Hippocampal formation (tissue), 2 donors: ENCODE measurements at places on chromosomes 1 and 21.
A peak's percentile ranks its signal among the peaks of the same experiment; 100 is the strongest.

- DNase-seq, result no peak
Measured at GRCh38 chr1:216005916-216006315, 417.3 kb downstream of the USH2A start.

- no peak for DNase-seq
Measured at GRCh38 chr1:189205863-189206262, 1271.8 kb downstream of the BRINP3 start.

- no peak for DNase-seq
Measured at GRCh38 chr1:53332833-53333232, 5.0 kb upstream of the LRP8 start.

- DNase-seq, result no peak
Measured at GRCh38 chr1:43269627-43270375, at the start of gene TMEM125. TMEM125 (plus strand) TSS chr1:43269983; CDS start chr1:43272723, 2,740 bp downstream.

- no peak for DNase-seq
Measured at GRCh38 chr21:19181604-19182140, 778.1 kb upstream of the TMPRSS15 start.

- no peak for DNase-seq
Measured at GRCh38 chr1:51564124-51564523, 45.1 kb upstream of the EPS15 start.

DNA sequence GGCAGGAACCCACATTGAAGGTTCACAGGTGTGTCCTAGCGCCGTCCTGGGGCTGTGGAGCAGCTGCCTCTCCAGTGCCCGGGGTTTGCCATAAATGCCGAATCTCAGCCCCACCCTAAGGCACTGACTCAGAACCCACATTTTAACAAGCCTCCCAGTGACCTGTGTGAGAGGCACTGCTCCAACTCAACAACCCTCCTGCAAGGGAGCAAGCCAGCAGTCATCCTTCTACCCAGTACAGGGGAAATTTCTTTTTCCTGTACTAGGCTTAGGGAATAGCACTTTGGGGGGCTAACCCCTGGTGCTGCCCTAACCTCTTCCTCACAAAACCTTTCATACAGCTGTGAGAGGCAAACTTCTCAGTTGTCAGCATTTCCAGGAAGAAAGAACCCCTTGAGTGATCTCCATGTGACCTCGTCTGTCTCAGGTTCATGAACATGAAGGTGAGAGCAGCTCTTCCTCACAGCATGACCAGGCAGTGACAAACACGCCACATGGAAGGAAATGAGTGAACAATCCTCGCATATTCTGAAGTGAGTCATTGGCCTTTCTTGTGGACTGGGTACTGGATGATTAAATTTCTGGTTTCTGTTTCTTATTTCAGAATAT lies 11.4 kb upstream of the BCAR3 start:
- no peak for DNase-seq

GRCh38 chr1:116289193-116289592 lies 83.9 kb upstream of the ATP1A1 start:
- no peak for DNase-seq

DNA sequence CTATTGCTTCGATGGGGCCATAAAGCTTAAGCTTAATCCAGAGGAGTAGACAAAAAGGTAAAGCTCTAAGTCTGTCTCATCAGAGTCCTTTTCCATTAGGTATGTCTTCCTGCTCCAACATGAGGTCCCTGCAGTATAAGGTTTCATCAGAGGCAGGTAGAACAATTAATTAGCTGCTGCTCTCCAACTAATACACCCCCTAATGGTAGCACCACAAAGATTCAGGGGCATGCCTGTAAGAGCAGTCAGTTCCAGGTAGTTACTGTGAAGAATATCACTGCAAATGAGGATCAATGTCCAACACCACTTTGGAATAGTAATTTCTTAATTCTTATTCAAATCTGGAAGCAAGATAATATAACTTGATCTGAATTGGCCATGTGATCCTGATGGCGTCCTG lies 160.3 kb upstream of the ESRRG start:
- DNase-seq, result no peak

DNA sequence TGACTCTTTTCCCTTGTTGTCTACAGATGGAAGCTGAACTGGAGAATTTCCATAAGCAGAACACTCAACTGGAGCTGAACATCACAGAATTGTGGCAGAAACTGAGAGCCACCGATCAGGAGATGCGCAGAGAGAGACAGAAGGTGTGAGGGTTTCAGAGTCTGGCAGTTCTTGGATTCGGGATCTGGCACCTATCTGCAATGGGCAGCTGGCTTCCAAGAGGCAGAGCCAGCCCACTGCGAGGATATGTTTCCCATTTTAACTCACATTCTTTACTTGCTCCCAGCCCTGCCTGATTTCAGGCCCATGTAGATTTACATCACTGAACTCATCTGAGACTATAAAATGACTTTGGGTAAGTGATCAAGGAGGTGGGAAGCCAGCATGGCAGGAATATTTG lies 37.3 kb upstream of the TMEM125 start:
- no peak for DNase-seq

DNA sequence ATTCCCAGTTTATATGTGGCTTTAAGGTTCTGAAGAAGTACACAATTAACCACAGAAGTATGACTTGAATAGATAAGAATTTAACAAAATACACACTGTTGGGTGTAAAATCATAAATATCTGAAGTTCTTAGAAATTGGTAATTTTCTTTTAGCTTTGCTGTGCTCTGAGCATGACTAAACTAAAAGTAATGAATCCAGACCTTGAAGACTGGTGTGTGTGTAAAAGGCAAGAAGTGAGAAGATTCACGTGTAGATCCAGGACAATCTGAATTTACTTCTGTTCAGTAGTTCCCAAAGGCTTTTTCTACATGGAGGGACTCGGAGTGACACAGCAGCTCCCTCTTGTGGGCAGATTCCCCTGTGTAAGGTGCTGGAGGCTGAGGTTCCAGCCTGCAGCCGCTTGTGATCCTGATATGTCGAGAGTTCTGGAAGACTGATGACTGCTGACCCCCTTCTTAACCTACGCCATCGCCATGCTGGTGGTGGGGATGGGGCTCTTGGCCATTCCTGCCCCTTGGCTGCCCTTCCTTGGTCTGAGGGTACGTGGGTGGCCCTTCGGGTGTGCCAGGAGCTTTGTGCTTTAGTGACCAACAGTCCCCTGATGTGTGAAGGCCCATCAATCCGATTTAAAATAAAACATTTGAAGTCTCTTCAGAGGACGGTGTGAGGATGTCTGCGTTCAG lies 62.7 kb downstream of the ADARB1 start:
- peak; percentile 70 for DNase-seq

DNA sequence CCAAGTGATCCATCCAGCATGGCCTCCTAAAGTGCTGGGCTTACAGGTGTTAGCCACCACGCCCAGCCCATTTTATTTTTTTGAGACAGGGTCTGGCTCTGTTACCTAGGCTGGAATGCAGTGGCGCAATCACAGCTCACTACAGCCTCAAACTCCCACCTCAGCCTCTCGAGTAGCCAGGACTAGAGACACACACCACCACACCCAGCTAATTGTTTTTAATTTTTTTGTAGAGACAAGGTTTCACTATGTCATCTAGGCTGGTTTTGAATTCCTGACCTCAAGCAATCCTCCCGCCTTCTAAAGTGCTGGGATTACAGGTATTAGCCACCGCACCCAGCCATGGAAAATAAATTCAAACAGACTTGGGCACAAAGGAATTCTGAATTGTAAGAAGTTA lies 31.9 kb downstream of the PUM1 start:
- no peak for DNase-seq

DNA sequence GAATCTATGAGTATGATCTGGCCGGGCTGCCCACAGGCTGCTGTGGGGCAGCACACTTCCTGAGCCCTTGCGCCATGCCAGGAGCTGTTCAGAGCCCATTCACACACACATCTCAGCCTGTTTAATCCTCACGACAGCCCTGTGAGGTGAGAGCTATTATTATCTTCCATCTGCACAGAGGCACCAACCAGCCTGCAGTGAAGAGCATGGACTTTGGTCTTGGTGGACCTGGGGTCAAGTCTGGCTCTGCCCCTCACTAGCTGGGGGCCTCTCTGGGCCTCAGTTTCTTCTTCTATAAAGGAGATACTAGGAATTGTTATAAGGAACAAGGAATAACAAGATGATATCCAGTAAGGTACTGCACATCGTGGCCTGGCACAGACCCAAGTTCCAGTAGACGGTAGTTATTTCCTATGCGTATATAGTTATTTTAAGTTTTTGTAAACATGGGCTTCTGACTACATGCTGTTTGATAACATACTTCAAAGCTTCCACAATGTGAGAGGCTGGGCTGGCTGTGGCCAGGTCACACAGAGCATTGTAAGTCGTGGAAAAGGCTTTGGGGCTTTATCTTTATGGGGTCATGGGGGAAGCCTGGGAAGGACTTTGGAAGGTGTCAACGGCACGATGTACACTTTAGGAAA lies 3.4 kb upstream of the PADI2 start:
- no peak for DNase-seq

- DNase-seq, result no peak
Measured at GRCh38 chr1:200561856-200562214, 58.7 kb downstream of the KIF14 start.

- DNase-seq, result no peak
Measured at GRCh38 chr1:193806079-193807048, 620.0 kb upstream of the B3GALT2 start.

GRCh38 chr1:151292207-151293030 lies 10.3 kb downstream of the ZNF687 start:
- DNase-seq, result no peak

DNA sequence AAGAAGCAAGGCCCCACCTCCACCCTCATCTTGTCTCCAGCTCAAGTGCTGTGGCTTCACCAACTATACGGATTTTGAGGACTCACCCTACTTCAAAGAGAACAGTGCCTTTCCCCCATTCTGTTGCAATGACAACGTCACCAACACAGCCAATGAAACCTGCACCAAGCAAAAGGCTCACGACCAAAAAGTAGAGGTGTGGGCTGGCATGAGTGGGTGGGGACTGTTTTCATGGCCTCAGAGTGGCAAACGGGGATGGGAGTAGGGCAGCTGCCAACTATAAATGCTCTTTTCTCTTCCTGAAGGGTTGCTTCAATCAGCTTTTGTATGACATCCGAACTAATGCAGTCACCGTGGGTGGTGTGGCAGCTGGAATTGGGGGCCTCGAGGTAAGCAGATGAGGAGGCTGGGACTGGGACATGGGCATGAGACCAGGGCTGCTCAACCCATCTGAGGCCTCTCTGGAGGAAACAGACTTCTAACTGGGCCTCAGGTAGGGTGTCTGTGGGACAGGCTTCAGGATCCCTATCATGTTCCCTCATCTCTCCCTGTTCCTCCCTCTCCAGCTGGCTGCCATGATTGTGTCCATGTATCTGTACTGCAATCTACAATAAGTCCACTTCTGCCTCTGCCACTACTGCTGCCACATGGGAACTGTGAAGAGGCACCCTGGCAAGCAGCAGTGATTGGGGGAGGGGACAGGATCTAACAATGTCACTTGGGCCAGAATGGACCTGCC lies 8.8 kb upstream of the P3R3URF start:
- no peak for DNase-seq

GRCh38 chr1:91594383-91595055 lies 93.9 kb downstream of the CDC7 start:
- no peak for DNase-seq

GRCh38 chr1:30169269-30169668 lies 554.1 kb downstream of the MATN1 start:
- DNase-seq, result no peak

DNA sequence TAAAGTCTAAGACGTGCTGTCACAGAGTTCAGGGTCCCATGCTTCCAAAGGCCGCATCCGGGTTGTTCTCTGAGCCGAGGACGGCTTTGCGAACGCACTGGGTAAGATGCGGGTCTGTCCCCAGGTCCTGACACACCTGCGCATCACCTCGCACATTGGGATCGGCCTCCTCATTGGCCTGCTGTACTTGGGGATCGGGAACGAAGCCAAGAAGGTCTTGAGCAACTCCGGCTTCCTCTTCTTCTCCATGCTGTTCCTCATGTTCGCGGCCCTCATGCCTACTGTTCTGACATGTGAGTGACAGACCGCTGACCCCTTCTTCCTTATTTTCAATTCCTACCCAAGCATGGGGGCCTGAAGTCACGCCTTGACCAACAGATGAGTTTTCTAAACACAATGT lies 25.3 kb downstream of the TFF3 start:
- DNase-seq, result no peak

DNA sequence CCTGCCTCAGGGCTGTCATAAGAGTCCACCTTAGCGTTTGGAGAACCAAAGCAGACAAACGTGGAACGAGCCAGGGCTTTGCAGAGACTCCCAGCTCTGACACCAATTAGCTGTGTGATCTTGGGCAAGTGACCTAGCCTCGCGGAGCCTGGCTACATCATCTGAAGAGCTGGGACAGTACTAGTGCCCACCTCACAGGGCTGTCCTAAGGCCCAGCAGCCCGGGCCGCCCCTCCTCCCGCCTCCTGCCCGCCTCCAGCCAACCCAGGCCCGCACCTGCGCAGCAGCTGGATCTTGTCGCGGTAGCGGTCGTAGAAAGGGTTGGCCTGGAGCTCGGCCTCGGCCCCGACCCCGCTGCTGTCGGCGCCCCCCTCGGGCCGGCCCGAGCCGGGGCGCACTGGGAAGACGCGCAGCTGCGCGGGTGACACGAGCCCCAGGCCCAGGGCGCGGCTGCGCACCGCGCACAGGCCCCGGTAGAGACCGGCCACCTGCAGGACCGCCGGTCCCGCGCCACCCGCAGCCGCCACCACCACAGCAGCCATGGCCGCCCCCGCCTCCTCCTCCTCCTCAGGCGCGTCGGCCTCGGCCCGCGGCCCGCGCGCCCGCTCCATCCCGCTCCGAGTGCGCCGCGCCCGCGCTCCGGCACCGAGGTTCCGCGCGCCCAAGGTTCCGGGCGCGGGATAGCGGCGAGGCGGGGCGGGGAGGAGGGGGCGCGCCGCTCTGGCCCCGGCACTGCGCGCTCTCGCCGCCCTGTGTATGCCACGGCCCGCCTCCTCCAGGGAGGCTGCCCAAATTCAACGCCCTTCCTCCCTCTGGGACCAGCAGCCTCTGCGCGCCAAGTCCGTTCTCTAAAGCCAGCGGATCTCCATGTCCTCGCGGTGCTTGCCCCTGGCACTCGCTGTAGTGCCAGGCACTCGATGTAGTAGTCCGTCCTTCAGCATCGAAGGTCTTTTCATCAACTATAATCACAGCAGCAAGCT lies at the start of gene ATPAF1:
Gene ATPAF1, minus strand, starts transcription at position 583 of the 979 bp plus-strand sequence. Its CDS starts 42 bp downstream, at position 541.
- DNase-seq, result peak; percentile 75

DNA sequence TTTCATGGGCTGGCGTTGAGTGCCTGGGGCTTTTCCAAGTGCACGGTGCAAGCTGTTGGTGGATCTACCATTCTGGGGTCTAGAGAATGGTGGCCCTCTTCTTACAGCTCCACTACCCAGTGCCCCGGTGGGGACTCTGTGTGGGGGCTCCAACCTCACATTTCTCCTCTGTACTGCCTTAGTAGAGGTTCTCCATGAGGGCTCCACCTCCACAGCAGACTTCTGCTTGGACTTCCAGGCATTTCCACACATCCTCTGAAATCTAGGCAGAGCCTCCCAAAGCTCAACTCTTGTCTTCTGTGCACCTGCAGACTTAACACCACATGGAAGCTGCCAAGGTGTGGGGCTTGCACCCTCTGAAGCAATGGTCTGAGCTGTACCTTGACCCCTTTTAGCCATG lies 82.1 kb downstream of the CCDC18 start:
- DNase-seq, result no peak
